Caki2 (cell line): ENCODE measurements at places on chromosomes 2 and 18.

DNA sequence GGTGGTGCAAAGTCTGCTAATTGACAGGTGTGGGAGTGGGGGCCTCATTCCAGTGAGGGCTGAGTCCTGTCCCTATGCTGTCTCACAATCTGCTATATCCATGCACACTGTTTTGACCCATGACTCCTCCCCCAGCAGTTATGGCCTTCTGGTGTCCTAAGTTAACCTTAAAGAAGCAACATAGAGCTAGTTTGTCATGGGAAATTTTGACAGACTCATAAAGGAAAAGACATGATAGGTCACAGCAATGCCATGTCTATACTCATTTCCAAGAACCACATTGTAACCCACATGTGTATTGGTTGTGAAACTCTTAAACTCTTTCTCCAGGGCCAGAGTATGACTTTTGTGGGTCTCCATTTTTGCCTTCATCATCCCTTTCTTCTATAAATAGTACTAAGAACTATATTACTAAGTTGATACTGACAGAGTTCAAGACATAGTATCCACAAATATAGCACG lies 78.2 kb upstream of the SLC1A4 start:
- DNase-seq = no peak

GRCh38 chr2:79832511-79833234 lies 319.8 kb downstream of the CTNNA2 start:
- no peak for DNase-seq

DNA sequence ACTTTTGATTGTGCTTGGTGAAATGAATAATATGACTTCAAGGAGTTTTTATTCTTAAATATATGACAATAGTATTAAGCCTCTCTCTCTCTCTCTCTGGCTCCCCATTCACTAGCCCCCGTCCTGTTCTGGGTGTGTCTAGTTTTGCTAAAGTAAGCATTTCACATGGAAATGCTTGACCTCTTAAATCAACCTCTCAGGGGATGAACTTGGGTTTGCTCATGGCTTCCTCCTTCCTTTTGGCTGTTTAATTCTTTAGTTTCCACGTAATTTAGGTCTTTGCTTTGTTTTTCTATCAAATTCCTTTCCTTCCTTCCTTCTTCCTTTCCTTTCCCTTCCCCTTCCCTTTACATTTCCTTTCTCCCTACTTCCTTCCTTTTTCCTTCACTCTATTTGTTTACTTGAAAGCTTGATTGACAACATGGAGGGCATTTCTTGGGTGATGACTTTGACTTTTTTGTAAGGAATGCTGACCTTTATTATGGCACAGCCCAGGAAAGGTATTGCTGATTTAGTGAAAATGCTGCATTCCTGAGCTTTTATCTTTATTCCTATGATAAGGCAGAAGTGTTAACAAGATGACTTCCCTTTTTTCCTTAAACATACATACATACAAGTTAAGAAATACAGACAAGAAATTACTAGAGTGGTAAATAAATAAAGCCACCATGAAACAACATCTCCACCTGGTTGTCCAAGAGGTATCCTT lies 3.6 kb downstream of the DPP4 start:
- no peak for DNase-seq

DNA sequence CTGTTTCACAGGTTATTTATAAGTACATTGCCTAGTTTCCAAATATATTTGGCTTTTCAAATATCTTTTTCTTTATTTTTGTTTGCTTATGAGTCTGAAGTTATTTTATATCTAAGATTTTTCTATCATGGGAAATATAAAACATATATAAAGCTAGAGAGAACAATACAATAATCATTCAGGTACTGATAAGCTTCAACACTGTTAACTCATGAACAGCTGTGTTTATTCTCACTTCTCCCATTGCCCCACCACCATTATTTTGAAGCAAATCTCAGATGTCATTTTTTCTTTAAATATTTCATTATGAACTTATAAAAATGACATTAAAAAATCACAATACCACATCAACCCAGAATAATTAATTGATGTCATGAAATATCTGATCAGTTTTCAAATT lies 9.7 kb downstream of the CAMKMT start:
- DNase-seq = no peak

GRCh38 chr2:168005586-168005985 lies 241.8 kb downstream of the STK39 start:
- DNase-seq = no peak

DNA sequence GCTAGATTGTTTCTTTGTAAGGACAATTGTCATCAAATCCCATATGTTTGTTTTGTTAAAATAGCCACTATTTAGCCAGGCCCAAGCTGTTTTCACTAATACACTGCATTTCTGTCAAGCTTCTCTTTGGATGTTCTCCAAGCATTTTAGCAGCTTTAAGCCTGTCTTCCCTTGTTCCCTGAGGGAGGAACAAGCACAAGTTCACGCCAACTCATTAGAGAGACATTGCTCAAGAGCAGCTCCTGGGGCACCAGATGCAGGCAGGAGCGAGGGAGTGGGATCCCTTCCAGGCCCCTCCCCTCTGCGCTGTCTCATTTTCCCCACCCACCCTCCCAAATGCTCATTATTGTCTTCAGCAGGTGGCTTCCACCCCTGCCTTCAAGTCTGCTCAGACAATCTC lies 32.6 kb upstream of the PPP3R1 start:
- DNase-seq = no peak

DNA sequence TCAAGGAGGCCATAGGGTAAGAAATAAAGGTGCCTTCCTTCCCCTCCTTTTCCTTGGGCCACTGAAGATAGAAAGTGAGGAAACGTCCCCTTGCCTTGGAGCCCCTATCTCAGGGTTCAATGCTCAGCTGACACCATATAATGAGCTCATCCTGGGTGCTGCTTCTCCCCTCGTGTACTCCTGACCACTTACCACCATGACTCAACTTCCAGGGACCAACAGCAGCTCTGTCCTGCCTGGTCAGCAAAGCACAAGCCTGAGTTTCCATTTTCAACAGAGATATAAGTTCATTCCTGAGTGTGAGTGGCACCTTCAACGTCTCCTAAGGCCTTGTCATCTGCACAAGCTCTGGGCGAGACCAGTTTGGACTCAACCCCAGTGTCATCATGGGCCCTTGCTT lies 151.2 kb downstream of the CAPN13 start:
- DNase-seq = no peak

DNA sequence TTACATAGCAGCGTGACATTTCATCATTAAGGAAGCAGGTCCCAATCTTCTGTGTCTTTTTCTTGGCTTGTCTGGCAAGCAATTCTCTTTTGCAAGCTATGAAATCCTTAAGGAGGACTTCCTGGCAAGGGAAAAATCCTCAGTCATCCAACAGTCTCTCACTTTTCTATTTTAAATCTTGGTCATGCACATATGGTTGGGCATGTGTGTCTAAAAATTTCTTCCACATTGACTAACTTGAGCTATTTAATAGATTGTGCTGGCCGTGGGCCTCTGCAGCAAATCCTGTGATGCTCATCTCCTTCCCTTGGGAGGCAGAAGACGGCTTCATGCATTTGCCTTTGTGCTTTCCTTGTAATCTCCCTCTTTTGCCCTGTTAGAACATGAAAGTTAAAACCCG lies 634.3 kb upstream of the FANCL start:
- DNase-seq = no peak

- no peak for DNase-seq
Measured at GRCh38 chr2:166464187-166464586, 29.9 kb downstream of the SCN7A start.

GRCh38 chr18:3722649-3723433 lies 272.9 kb downstream of the TGIF1 start:
- DNase-seq = no peak

DNA sequence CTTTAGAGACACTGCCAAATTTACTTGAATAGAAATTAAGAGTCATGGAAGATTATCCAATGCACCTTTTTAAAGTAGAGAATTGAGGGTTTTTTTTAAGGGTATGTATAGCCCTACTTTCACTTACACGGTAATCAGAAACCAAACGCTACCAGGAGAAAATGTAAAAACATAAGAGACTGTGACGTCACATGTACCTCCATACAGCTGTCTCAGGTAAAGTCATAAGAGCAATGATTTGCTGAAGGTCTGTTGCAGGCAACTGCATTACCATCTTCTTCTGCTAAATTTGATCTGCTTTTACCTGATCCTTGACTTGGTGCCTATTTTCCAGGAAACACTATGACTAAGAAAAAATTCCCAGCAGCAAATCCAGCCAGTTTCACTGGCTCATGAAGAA lies 478.5 kb upstream of the DDX18 start:
- no peak for DNase-seq

DNA sequence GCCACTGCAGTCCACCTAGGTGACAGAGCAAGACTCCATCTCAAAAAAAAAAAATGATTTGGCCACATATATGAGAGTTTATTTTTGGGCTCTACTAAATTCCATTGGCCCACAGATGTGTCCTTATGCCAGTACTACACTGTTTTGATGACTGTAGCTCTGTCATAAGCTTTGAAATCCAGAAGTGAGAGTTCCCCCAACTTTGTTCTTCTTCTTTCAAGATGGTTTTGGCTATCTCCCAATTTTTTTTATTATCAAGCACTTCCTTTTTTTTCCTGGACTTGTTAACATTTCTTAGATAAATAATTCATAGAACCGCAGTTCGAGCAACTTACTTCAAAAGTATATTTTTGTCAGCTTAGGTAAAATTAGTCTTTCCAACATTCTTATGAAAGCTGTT lies 96.9 kb downstream of the TSHZ1 start:
- DNase-seq = no peak

- no peak for DNase-seq
Measured at GRCh38 chr2:9811679-9812511, 31.4 kb upstream of the TAF1B start.
